ENCODE measurements at places on chromosomes 16 and 17.
A peak's percentile ranks its signal among the peaks of the same experiment; 100 is the strongest.

GRCh38 chr16:85862476-85863383 is 36.2 kb upstream of the IRF8 start:
- no peak for DNase-seq

DNA sequence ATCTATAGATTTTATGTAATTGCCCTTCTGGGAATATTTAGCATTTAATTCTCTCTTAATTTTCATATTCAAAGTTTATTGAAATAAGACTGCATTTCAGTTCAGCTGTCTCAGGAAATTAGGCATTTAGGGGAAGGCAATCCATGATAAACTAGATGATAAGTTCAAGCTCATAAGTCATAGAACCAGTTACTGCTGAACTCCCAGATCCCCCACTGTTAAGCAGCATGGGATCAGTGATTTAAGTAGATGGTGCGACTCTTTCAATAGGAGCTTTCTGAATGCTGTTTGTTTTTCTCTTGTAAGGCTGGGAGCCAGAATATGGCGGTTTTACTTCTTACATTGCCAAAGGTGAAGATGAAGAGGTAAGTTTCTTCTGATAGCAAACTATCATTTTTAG is 23.8 kb downstream of the OGFOD1 start:
- DNase-seq = no peak

DNA sequence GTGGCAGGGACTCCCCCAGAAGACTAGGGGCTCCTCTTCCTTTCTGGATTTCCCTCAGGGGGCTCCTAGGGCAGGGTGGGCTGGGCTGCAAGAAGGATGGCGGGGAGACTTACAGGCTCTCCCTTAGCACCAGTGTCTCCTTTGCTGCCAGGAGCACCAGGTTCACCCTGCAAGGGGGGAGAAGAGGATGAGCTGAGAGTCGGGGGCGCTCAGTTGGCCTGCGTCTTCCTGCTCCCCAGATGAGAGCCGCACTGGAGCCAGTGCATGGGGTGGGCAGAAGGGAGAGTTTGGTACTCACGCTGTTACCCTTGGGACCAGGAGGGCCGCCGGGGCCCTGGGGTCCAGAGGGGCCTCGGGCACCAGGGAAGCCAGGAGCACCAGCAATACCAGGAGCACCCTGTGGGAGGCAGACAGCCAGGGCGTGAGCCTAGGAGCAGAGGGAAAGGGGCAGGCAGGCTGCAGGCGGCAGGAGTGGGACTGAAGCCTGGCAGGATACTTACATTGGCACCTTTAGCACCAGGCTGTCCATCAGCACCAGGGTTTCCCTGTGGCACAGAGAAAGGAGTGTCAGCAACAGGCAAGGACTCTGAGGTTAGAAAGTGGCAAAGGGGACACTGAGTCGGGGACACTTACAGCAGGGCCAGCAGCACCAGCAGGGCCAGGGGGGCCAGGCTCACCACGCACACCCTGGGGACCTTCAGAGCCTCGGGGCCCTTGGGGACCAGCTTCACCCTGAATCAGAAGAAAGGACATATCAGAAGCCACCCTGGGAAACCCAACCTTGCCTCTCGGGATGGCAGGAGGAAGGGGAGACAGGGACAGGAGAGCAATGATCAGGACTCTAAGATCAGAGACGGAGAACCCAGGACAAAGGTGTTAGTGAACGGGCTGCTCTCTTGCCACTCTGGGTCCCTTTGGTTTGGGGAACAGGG is 6.2 kb downstream of the COL1A1 start:
- DNase-seq = no peak

DNA sequence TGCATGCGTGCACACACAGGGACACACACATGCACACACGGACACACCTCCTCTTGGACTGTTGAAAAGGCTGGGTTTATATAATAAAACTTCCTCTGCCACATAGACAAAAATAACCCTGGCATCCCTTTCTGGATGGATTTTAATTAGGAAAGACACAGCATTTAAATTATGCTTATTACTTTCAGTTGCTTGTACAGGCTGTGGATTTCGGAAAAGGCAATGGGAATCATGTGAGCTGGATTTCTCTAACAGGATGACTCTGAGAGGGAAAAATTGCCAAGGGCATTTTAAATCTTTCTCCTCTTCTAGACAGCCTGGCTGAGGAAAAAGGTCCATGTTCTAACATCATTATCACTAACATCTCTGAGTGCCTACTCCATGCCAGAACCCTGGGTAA is 75.9 kb downstream of the HLF start:
- no peak for DNase-seq

GRCh38 chr16:82072313-82072712 is 37.3 kb downstream of the HSD17B2 start:
- no peak for DNase-seq

DNA sequence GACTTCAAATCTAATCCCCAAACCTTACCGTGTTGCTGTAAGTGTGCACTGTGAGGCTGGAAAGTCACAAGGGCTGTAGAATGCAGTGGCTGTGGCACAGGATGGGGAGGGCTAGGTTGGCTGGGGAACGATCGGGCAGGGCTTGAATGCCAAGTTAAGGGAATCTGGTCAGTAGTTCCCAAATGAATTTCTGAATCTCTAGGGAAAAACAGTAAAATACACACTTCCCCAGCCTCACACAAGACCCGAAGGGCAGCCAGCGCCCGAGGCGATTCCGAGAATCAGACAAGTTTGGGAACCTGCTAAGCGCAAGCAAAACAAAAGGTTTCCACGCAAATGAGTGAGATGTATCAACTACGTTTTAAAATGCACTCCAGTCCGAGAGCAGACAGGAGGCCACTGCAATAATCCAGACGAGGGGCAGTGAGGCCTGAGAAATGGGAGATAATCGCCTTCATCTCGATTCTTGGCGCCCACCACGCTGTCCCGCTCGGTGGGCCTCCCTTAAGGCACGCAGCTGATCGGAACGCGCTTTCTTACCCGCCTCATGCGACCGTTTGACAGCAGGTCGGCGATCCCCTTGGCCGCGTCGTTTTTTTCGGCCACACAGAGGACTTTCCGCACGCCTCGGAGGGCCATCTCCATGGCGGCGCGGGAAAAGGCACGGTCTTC is 599 bp downstream of the TOP3A start:
- DNase-seq = peak; percentile 12

- no peak for DNase-seq
Measured at GRCh38 chr16:10839279-10839666, 20.7 kb upstream of the TVP23A start.

GRCh38 chr16:30867747-30868146 is 26.1 kb downstream of the BCL7C start:
- DNase-seq = no peak

GRCh38 chr16:70419384-70420327 is 19.2 kb downstream of the ST3GAL2 start:
- no peak for DNase-seq

DNA sequence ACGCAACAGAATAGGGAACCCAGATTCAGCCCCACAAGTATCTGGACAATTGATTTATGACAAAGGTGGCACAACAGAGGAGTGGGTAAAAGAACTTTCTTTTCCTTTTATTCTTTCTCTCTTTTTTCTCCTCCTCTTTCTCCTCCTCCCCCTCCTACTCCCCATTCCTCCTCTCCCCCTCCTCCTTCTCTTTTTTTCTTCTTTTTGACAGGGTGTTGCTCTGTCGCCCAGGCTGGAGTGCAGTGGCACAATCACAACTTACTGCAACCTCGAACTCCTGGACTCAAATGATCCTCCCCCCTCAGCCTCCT is 16.1 kb downstream of the GNGT2 start:
- DNase-seq = no peak

DNA sequence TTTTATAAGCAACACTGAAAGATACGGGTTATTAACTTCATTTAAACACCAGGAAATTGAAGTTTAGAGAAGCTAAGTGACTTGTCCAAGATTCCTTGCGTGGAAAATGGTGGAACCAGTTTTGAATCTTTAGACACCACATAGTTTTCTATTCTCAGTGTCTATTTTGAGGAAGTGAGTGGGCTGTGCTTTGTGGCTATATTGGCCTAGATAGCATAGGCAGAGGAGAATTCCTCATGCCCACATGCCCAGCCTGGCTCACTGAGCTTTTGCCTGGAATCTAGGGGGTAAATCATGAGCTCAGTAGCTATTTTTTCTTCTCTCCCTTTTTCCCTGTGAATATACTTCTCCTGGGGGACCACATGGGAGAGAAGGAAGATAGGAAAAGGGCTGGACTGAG is 431.3 kb downstream of the HS3ST3B1 start:
- no peak for DNase-seq

DNA sequence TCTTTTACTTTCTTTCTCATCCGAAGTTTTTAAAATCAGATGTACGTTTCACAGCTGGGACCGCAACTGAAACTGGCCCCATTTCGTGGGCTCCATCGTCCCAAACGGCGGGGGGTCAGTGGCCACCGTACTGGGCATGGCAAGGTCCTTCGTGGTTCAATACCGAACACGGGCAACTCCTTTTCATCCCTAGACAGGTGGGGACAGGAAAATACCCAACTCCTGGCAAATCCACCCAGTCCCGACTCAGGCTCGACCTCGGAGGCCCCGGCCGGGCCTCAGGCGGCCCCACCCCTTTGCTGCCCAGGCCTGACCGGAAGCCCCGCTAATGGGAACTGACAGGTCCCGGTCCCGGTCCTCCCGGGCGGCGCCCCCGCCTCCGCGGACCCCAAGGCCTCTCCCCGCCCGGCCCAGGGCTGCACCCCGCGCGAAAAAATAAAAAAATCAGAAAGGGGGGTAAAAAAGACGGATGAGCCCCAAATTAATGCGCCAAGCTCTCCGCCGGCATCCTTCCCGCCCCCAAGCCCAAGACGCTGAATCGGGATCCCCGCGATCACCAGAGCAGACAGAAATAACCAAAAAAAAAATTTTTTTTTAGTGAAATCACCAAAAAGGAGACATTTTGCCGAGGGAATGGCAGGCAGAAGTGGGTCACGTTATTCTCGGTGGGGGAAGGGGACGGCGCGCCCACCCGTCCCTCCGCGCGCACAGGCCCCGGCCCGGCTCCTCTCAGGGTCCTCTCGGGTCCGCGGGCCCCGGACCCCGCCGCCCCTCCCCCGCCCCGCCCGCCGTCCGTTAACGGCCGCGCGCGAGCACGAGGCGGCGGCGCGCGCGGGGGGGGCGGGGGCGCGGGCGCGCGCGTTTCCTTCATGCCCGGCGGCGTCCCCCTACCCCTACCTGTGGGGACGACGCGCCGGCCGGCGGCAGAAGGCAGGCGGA is 562 bp downstream of the ZC3H7A start:
- DNase-seq = no peak

DNA sequence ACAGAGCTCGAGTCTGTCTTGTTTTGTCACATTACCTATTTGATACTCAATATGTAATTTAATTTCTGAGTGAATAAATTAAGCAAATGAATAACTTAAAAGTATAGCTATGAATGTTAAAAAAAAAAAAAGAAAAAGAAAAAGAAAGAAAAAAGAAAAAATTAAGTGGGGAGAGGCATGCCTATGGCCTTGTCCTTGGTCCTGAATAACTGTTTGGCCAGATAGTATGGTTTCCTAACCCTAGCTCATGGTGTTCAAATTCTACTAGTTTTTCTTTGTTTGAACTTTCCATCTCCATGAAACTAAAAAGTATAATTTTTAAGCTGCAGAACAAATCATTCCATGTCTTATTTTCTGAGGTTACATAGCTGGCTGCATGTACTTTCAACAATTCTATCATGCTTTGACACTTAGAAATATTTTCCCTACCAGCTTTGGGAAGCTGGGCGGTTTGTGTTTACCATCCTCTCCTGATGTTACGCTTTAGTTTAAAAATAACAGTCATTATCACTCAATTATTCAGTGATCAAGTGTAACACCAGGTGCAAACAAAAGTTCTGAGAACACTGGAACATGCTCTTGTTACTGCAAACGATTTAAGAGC is 31.8 kb downstream of the TOX3 start:
- DNase-seq = no peak

- DNase-seq = no peak
Measured at GRCh38 chr17:32542186-32542585, 55.4 kb downstream of the CDK5R1 start.

- no peak for DNase-seq
Measured at GRCh38 chr17:42135664-42136653, 13.4 kb downstream of the HSPB9 start.

DNA sequence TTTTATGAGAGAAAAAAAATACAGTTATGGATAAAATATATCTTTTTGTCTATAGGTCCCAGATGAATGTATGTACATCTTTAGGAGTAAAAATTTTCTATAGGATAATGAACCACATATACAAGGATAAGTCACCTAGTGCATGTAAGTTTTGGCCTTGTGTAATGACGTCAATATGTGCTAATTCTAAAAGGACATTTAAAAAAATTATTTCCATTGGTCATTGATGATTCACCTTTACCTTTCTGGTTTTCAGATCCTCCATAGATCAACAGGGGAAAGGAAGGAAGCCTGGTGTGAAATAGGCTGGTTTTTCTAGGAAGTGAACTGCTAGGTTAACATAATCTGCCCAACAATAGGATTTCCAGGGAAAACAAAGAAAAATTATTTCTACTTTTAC is 684.3 kb upstream of the SOX9 start:
- DNase-seq = no peak

DNA sequence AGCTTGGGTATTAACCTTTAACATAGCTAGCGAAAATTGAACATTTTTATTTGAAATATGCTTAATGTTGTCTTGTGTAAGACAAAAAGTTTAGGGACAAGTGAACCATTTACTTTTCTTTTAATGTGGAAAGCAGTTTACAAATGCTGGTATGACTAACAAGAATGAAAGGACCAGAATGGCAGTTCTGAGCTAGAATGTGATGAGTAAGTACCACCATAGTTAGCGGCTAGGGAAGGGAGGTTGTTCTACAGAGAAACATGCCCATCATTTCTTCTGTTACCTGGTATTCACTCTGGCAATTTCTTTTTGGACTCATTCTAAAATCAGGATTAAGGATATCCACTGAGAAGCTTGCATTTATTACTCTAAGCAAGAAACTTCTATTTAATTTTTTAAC is 121.1 kb downstream of the WWOX start:
- DNase-seq = no peak

DNA sequence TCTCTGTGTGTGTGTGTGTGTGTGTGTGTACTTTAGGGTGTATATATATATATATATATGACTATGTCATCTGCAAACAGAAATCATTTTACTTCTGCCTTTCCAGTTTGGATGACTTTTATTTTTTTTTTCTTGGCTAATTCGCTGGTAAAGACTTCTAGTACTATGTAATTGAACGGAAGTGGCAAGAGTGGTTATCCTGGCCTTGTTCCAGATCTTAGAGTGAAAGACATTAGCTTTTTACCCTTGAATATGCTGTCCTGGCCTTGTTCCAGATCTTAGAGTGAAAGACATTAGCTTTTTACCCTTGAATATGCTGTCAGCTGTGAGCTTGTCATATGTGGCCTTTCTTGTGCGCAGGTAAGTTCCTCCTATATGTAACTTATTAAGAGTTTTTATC is 72.7 kb upstream of the MYOCD start:
- no peak for DNase-seq

- DNase-seq = no peak
Measured at GRCh38 chr17:81868674-81869220, 2.4 kb downstream of the ARHGDIA start.

DNA sequence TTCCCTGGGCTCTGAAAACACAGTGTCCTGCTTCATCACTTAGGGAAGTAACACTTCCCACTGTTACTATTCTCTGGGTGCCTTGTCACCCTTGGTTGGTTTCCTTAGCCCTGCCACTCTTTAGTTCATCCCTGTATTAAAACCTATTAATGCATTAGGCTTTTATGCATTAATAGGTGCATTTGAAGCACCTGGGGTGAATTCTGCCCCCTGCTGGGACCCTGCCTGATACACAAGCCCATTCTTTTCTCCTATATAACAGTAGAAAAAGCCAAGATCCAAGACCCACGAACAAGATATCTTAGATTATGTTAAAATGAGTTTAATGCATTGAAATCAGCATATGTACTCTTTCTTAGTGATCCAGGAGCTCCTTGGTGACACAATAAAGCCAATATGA is 235.7 kb downstream of the PMP22 start:
- DNase-seq = no peak

GRCh38 chr17:70825321-70826125 is 656.2 kb downstream of the KCNJ2 start:
- no peak for DNase-seq
